ENCODE measurements at places on chromosomes 7 and 10.

GRCh38 chr10:43263551-43264343, 3.1 kb downstream of the RASGEF1A start:
- ATAC-seq: no peak

GRCh38 chr7:92025260-92025659, 84.6 kb downstream of the AKAP9 start:
- ATAC-seq: no peak

DNA sequence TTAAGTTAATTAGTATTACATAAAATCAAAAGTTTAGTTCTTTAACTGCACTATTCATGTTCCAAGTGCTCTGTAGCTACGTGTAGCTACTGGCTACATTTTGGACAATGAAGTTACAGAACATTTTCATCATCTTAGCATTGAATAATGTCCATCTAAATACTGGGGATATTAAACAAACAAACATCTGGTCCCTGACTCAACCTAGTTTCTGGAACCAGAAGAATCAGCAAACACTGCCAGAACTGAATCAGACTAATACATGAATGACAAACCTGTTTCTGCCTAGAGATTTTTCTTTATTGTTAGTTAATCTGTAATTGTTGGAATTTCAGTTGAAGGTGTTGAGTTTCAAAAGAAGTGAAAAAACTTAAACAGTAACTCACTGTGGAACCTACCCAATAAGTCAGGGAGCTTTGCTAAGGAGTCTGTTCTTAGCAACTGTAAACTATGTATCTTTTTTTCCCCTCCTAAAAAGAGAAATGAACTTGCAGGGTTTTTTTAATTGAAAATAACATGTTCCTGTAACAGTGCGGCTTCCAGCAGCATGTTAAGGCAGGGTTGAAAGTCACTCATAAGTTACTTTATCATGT, 58.3 kb downstream of the CDK13 start:
- peak; percentile 91 for ATAC-seq

DNA sequence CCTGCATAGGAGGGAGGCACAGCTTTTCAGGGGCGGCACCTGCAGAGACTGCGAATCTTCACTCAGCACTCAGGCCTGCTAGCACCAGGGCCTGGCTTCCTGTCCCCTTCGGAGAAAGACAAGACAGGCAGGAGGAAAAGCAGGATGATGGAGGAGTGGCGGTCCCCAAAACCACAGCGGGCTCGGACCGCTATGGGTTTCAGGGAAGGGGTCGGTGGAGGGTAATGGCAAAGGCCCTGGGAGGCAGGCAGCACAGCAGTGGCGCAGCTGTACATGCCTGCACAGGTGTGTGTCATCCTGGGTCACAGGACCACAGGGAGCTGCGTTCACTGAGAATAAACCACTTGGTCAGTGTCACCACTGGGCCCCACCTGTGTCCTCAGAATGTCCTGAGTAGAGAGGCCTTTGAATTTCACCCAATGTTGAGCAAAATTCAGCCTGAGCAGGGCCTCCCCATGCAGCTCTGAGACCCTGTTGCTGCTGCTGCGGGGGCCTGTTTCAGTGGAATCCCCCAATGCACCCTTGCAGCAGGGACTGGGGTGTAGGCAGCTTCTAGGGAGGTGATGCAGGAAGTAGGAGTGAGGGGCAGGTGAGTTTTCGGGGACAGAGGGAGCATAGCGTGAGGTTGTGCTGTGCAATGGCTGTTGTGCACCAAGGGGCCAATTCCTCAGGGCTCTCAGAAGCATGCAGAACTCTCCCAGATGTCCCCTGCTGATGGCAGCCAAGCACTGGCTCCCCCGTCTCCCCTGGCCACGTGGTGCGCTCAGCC, 90.6 kb upstream of the PPP2R2D start:
- ATAC-seq: no peak

- no peak for ATAC-seq
Measured at GRCh38 chr7:45923290-45923689, 2.2 kb upstream of the IGFBP3 start.

DNA sequence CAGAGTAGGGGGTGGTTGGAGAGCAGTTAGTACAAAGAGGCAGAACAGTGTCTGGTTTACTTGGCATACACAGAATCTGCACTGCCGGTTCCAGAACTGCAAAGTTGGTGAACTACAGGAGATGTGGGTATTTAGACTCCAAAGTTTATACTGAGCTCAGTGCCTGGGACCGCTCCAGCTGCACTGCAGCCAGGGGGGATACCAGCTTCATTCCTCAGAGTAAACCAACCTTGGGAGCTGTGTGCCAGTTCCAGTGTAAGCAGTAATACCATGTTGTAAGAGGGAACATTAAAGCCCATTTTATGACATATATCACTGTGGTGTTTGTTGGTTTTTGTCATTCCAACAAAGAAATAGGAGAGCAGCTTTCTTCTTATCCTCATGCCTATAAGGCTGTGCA, 23.4 kb downstream of the LOXL4 start:
- ATAC-seq: no peak

GRCh38 chr10:75079436-75080083, 31.9 kb upstream of the SAMD8 start:
- ATAC-seq: no peak

- ATAC-seq: no peak
Measured at GRCh38 chr7:130022623-130023175, 28.5 kb downstream of the ZC3HC1 start.

GRCh38 chr7:31642681-31643115, 44.3 kb upstream of the PPP1R17 start:
- no peak for ATAC-seq

DNA sequence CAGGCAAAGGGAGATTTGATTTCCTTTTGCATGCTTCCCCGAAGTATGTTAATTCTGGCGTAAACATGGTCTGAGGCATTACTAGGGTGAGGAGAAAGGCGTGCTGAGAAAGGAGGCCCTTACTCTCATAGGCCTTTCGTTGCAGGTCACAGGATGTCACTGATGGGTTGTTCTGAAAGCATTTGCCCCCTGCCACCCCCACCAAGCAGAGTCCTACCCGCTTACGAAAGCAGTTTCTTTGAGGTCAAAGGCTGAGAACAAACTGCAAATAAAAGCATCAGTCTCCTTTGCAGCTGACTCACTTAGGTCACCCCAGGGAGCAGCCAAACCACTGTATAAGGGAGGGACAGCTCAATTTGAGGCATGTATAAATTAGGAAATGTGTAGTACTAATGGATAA, 57.1 kb downstream of the BPGM start:
- no peak for ATAC-seq

- no peak for ATAC-seq
Measured at GRCh38 chr7:135840591-135840990, 92.0 kb upstream of the FAM180A start.

DNA sequence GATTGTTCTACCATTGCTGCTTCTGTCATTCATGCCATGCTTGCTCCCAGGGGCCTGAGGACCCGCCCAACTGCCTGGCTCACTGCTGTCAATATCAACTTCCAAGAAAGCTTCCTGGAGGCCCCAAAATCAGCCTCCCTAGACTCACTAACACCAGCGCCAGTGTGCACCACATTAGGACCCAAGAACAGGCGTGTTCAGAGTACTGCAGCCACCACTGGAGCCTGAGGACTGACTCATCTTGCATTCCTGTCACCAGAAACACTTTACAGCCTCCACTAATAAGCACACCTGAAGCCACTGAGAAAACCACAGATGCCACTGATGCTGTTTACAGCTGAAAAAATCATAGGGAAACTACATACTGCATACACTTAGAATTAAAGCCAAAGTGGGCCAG, 1284.3 kb downstream of the TYW1 start:
- no peak for ATAC-seq

- ATAC-seq: no peak
Measured at GRCh38 chr7:33129806-33130153, 416 bp downstream of the BBS9 start.

GRCh38 chr7:103905997-103906396, 83.5 kb downstream of the RELN start:
- ATAC-seq: no peak

DNA sequence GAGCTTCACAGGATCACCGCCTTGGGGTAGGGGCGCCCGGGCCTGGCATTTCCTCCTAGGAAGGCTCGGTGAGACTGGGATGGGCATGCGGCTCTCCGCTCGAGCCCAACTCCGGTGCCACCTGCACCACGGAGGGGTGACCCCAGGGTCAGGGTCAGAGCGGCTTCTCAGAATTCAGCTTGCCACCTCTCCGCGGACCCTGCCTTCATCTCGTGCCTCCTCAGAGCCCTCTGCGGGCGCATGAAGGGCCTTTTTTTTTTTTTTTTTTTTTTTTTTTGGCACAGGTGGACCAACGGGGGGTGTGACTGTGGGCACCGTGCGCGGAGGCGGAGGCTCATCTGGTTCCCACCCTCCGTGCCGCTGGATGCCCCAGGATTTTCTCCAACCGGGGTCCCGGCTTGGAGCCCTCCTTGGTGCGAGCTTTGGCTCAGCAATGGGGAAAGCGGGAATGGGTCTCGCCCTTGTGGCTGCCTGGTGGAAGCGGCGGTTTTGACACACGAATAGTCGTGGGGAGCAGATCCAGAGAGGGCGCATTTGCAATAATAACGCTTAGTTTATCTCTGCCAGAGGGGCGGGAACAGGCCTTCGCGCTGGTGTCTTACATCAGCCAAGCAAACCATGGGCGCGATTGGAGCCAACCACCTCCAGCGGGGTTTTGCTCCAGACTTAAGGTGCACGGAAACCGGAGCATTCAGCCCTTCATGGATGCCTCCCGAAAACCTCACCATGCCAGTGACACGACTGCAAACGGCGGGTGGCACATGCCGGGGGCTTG, 5.0 kb upstream of the TNRC18 start:
- peak; percentile 11 for ATAC-seq

- no peak for ATAC-seq
Measured at GRCh38 chr7:30897770-30898169, 13.9 kb upstream of the AQP1 start.

GRCh38 chr10:3969876-3970666, 185.1 kb upstream of the KLF6 start:
- peak; percentile 80 for ATAC-seq

All from esophagus mucosa (tissue), 1 donor.